HCEC 1CT (cell line): ENCODE measurements at places on chromosomes 5 and 9.

DNA sequence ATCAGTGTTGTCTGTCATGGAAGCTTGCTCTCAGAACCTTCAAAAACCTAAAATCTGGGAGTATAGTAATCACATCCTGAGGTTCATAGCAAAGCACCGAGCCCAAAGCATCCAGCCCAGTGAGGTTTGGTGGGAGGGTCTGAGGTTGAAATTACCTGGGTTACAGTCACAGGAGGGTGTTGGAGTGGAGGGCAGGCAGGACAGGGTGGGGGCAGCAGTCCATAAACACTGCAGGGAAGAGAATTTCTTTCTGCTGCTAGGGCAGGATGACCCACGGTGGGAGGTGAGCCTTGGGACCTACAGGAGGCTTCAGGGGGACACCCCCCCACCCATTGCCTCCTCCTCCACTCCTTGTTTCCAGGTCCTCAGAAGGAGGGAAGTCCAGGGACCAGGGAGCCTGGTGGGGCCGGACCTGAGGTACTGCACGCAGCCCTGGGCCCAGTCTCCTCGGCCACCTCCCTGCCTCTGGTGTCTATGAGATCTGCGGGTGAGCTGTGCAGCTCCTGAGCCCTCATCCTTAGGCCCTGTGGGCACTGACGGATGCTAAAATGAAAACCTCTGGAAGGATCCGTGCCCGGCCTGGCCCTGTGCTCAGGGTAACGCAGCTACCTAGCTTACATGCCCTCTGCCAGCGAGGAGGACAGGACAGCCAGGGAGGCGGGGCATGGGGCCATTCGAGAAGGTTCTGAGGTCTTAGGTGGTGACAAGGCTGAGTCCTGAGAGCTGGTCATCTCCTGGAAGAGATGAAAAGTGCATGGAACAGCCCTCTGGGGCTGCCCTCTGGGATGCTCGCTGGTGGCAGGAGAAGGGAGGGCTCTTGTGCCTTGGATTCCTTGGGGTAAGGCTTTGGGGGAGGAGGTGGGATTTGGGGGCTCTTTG lies 1.8 kb upstream of the ADCY2 start:
- DNase-seq, result no peak

- DNase-seq, result no peak
Observed at GRCh38 chr9:126822278-126822677, 17.4 kb downstream of the ZBTB43 start.

- no peak for DNase-seq
Observed at GRCh38 chr5:168851902-168852321, 272.7 kb upstream of the PANK3 start.

DNA sequence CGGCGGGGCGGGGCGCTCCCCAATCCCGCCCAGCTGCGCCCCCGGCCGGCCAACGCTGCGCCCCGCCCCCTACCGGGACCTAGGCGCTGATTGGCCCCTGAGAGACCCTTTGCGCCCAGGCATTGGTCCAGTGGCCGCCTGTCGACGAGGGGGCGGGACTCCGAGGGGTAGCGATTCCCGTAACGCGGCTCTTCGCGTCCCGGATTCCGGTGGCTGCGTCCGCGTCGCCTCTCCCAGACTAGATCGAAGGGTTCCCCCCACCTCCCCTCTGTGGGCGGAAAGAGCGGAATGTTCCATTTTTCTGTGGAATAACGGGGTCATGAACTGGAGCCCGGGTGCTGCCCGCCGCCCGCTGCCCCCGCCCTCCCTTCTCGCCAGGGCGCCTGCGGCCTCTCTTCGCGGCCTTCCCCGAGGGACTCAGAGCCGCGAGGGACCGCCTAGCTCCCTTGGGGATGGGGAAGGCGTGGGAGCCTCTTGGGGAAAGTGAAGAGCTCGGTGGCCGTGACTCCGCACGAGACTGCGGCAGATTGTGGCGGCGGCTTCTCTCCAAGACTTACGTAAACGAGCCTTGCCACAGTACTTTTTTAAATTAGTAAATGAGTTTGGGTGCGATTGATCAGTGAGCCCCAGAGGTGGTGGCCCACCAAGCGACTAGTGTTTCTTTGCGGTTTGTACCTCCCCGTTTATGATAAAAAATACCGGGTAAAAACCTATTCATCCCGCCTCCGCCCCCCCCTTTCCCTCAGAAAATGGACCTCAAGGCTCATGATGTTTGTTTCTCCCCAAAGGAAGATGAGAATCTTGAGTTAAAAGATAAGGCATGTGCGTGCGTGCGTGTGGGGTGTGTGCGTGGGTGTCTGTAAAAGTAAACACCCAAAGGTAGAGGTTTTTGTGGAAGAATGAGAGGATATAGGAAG lies 493 bp upstream of the IL6ST start:
- DNase-seq, result peak; percentile 99

- DNase-seq, result no peak
Observed at GRCh38 chr9:128296340-128297220, 20.5 kb downstream of the SWI5 start.

- DNase-seq, result no peak
Observed at GRCh38 chr9:133471551-133472276, 7.2 kb downstream of the SLC2A6 start.

- no peak for DNase-seq
Observed at GRCh38 chr9:33988219-33988890, 60.3 kb downstream of the UBAP2 start.

GRCh38 chr9:94134629-94135028 lies 50.4 kb downstream of the PTPDC1 start:
- no peak for DNase-seq

GRCh38 chr5:67195406-67196275 lies 958 bp downstream of the CD180 start:
- no peak for DNase-seq

DNA sequence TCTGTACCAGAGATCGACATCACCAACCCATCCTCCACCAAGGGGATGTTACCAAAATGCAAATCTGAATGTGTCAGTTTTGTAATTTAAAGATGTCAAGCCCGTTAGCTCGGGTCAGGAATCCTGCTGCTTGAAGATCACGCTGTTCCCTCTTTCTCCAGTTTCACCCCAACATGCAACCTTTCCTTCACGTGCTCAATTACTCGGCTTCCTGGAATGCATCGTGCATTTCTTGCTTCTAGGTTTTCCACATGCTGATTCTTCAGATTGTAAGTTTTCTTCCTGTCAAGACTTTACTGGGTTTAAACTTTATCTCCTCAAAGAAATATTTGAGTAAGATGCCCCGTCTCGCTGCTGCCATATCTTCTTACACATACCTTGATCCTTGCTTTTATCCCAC lies 209.5 kb upstream of the SNX2 start:
- DNase-seq, result peak; percentile 5

DNA sequence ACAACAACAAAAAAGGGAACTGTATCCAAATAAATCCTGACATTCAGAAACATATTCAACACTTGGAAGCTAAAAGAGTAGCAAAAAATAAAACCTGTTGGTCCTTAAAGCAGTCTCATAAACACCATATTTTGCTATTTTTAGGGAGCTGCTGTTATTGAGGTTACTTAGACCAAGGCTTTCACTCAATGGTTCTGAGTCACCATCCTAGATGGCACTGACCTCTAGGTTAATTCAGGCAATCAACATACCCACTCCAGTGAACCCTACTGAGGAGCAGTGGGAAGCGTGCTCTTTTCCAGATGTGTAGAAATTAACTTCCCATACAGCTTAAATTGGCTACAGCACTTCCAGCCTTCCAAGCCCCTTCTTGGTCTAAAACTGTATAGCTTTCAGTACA lies 5.2 kb downstream of the GNAQ start:
- DNase-seq, result peak; percentile 73

DNA sequence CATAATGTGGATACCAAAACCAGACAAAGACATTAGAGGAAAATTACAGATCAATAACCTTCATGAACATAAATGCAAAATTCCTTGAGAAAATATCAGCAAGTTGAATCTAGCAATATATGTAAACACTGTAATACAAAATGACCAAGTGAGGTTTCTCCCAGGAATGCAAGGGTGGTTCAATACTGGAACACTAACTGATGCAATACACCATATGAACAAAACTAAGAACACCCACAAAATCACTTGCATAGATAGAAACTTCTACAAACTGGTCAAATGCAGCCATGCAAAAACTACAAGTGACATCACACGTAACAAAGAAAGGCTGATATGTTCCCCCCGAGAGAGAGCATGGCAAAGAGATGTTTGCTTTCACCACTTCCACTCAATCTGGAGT lies 55.6 kb downstream of the NACC2 start:
- no peak for DNase-seq
